ENCODE measurements at places on chromosomes 2 and 18.

DNA sequence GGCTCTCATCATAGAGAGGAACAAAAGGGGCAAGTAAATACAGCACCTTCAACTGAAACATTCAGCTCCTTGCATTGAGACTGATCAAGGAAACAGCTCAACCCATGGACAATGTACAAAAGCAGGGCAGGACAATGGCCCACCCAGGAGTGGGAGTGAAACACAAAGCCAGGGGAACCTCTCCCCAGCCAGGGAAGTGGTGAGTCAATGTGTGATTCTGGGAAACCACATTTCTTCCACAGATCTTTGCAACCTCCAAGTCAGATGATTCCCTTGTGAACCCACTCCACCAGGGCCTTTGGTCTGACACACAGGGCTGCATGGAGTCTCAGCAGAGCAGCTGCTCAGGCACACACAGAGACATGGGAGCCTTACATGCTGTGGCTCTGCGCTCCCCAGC, 294.5 kb downstream of the NR4A2 start:
- DNase-seq = no peak

- DNase-seq = no peak
Measured at GRCh38 chr18:25495606-25496005, 143.6 kb upstream of the ZNF521 start.

DNA sequence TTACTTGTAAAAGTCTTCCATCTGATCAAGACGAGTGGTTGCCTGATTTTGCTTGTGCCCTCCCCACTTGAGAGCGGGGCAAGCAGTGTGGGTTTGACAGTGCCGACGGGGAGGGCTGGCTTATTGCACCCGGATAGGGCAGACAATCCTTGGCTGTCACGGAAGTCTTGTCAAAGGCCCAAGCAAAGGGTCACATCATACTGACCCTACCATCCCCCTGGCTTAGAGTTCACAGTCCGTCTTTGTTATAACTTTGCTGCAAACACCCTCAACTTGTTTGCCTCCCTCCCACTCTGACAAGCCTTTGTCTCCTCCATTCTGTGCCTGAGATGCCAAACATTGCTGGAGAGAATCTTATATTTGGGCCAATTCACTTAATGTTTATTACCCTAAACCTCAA, 165.9 kb upstream of the MSH6 start:
- DNase-seq = no peak

DNA sequence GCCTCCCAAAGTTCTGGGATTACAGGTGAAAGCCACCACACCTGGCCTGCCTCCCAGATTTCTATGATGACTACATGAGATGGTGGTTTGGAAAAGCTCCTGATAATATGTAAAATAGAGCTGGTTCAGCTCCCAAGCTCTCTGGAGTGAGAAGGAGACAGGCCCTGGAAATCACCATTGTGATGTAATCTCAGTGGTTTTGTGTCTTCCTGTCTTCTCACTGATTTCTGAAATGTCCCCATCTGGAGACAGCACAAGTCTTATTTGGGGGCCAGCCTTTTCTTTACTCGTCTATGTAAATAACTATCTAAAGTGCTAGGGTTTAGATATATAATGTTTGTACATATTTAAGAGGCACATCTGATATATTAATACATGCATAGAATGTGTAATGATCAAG, 64.0 kb downstream of the CCNT2 start:
- no peak for DNase-seq

DNA sequence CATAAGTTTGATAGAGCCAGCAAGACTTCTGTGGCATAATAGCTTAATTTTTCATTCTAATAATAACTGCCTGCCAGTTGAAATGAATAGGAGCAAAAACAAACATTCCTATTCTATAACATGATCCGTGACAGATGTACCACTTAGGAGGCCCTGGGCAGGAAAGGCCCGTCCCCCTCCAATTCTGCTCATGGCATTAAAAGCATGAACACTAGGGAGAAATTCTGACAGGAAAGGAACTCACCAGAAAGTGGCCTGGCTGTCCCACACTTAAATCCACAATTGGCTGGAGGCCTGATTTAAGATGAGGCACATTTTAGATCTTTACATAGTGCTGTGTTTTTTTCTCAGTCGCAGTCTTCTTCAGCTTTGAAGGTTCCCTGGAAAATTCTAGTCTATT, 261.9 kb upstream of the ETAA1 start:
- DNase-seq = no peak

- DNase-seq = no peak
Measured at GRCh38 chr2:156380117-156380645, 47.7 kb upstream of the NR4A2 start.

DNA sequence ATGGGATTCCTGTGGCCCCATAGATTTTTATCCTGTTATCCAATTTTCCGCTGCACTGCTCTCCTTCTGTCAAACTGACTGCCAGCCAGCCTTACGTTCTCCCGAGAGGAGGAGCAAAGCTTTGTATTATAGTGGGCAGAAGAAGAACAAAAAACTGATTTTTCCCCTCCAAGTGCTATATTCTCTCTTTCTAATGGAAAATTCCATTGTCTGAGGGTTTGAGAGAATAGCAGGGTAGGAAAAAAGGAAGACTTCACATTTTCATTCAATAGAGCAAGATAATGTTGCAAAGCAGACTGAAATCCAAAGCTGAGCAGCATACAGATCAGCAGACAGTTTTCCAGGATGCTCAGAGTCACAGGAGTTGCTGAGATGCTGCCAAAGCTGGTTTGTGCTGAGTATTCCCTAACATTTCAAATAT, 238.0 kb downstream of the UBE2E3 start:
- no peak for DNase-seq

DNA sequence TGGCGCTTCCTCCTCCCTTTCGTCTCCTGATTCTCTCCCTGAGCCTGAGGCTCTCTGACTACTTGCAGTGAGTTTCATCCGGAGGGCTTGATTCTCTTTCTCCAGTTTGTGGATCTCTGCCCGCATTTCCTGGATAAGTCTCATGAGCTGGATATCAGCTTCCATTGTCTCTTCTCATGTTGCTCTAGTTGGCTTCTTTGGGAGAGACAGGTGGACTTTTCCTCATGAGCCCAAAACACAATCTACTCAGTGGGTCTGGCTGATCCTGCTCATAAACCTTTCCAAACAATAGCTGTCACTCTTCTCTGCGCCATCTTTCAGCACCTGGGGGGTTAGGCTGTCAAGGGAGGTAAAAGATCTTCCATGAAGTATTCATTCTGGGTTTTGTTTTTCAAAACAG, at the start of gene CCDC195:
Gene CCDC195, minus strand, starts transcription at position 165 of the 400 bp plus-strand sequence. Its CDS starts 0 bp downstream, at position 165.
- DNase-seq = no peak

- no peak for DNase-seq
Measured at GRCh38 chr2:72883356-72883962, 3.7 kb upstream of the SPR start.

DNA sequence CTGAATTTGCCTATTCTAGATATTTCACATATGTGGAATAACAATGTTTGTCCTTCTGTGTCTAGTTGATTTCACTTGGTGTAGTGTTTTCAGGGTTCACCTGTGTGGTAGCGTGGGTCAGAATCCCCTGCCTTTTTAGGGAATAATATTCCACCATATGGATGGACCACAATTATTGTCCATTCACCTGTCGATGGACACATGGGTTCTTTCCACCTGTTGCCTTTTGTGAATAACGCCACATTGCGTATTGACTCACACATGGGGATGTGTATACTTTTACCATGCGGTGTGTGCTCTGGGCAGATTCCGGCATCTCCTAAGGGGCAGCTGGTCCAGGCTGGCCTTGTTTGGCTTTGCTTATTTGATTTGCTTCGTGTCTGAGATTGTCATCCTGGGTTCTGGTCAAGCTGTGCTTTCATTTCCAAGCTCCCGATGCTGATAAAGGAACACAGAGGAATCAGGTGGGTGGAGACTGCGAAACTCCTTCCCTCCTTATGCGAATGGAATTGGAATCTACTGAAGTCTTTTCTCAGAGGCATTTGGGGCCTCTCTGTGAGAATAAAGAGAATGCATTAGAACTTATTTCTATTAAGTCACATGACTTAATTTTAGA, 18.9 kb upstream of the ALLC start:
- no peak for DNase-seq

GRCh38 chr2:115297056-115297455, 854.6 kb downstream of the DPP10 start:
- DNase-seq = no peak

- no peak for DNase-seq
Measured at GRCh38 chr2:176128172-176128981, 1.1 kb upstream of the HOXD8 start.

DNA sequence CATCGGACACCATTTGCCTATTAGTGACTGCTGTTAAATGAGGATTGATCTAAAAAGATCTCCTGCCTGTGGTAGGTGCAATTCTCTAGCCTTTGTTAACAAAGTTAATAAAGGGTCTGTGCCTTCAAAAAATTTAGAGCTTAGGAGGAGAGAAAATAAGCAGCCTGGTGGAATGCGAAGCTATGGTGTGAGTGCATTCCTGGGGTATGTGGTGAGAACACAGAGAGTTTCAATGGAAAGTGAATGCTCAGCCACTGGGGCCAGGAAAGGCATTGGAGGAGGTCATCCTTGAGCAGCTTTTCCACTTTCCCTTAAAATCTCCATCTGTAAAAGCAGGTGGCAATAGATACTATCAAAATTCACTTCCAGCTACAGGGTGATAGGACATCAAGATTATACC, 331.2 kb upstream of the LRATD1 start:
- DNase-seq = no peak

GRCh38 chr2:54274781-54275242, 18.8 kb upstream of the TSPYL6 start:
- no peak for DNase-seq

DNA sequence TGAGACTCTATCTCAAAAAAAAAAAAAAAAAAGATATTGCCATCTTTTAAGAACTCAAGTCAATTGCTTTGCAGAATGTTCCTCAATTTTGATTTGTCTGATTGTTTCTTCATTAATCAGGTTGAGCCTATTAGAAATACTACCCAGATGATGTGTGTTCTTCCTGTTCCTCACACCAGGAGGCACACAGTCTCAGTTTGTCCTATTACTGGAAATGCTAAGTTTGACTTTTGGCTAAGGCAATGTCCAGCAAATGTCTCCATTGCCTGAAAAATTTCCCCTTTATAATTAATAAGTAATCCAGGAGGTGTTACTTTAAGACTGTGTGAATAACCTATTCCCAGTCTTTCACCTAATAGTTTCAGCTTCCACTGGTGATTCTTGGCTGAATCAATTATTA, 28.4 kb downstream of the BOLA3 start:
- no peak for DNase-seq

- DNase-seq = no peak
Measured at GRCh38 chr18:23158058-23158457, 22.8 kb downstream of the CABLES1 start.

DNA sequence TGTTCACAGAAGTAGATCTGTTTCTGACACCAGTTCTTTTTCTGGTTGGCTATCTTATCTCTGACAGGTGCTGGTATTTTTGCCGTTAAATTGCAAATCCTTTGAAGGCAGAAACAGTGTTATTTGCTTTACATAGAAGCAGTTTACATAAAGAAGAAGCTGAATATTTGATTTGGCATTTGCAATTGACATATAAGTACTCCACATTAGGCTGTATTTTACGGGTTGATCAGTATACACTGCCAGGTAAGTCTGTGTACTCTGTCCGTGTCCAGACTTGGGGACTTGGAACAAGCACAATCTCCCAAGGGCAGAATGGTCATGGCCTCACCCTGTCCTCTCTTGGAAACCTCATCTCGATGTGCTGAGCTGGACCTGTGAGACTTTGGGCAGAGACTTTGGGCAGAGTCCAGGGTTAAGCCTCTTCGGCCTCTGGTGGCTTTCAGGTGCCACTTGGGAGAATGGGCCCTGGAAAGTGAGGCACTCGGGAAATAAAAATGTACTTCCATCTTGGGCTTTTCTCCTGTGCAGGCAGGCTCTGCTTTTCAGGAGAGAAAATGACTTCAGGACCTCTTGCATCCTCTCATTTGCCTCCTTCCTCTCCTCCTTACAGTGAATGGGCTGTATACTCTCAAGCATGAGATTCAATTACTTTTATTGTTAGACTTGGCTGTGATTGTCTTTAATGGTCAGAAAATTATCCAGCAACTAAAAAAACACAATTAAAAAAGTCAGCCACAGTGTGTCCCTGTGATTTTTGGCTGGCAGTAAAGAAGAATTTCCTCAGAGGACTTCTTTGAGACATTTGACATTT, 108.5 kb downstream of the RAPGEF4 start:
- DNase-seq = no peak

DNA sequence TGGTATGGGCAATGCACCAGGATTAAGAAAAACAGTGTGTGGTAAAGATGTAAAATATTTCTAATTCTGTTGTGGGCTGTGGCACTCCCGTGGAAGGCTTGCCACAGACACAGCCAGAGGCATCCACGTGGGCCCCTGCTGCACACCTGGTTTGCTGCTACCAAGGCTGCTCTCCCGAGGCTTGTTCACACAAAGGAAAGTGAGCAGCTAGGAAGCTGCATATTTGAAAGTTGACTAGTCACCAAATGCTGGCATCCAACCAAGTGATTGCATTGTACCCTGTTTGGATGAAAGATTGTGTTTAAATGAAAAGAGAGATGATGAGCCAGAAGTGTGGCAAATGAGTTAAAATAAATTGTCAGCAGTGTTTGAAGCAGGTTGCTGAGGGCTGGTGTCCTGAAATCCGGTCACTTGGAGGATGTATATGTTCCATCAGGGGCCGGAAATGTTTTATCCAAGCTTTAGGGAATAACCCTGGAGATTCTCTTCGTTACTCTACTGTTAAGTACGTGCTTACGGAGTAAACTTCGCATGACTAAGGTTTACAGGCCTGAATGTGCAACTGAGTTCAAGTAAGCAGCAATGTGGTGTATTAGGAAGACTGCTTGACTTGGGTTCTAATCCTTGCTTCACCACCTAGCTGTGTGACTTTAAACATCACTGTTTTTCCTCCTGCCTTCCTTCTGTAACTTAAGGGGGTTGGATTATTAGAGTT, 86.1 kb downstream of the MSH2 start:
- DNase-seq = no peak

DNA sequence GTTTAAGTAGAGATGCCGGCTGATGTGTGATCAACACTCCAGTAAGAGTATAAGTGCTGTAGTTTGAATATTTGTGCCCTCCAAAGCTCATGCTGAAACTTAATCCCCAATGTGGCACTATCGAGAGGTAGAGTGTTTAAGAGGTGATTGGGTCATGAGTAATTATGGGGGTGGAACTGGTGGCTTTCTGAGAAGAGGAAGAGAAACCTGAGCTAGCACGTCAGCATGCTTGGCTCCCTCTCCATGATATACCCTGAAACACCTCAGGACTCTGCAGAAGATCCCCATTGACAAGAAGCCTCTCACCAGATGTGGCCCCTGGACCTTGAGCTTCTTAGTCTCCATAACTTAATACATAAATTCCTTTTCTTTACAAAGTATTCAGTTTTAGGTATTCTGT, 584.8 kb downstream of the TSN start:
- DNase-seq = no peak

GRCh38 chr2:43838560-43839267, at the start of the genes ABCG5 and ABCG8:
ABCG5 (minus strand) TSS chr2:43838839; CDS start chr2:43838679, 160 bp downstream.
ABCG8 (plus strand) TSS chr2:43838971; CDS start chr2:43839054, 83 bp downstream.
- DNase-seq = no peak

- no peak for DNase-seq
Measured at GRCh38 chr2:62822549-62822948, 117.0 kb downstream of the EHBP1 start.

- DNase-seq = no peak
Measured at GRCh38 chr2:44671916-44672315, 269.6 kb upstream of the SIX3 start.

- DNase-seq = no peak
Measured at GRCh38 chr18:67961701-67962440, 445.4 kb upstream of the DSEL start.

GRCh38 chr2:193315428-193316091, 1120.8 kb upstream of the TMEFF2 start:
- DNase-seq = no peak

- DNase-seq = no peak
Measured at GRCh38 chr2:31931916-31932315, 78.9 kb downstream of the MEMO1 start.

- no peak for DNase-seq
Measured at GRCh38 chr2:44171018-44171417, 2.3 kb downstream of the PPM1B start.
